ENCODE measurements at places on chromosomes 3 and 15.

DNA sequence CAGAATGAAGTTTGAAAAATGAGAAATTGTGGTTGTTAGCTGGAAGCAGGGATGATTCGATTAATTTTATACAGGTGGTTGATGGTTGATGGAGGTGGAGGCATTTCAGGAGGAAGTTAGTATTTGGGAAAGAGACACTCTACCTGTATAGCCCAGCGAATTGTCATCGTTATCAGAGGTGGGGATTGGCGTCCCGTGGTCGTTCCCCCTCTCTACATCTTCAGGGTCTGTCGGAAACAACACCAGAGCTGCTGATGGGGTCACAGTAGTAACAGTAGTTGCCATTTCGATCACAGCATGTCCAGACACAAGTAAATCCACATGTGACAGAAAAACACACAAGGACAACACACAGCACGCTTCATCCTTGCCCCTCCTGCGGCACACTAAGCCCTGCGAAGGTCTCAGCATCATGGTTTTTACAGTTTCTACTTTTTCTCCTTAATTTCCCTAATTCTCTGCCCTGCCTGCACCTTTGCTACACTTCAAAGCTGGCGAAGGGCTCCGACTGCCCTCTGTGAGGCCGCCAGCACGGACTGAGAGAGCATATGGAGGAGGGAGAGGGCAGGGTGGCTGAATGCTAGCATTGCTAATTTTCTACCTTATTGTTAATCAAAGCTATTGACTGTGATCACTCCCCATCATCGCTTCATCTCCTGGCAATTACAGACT is 642.3 kb downstream of the ROBO1 start:
- DNase-seq, result no peak

- DNase-seq, result no peak
Measured at GRCh38 chr15:48559285-48559684, 86.2 kb downstream of the FBN1 start.

- no peak for DNase-seq
Measured at GRCh38 chr3:61443886-61444285, 117.5 kb upstream of the PTPRG start.

DNA sequence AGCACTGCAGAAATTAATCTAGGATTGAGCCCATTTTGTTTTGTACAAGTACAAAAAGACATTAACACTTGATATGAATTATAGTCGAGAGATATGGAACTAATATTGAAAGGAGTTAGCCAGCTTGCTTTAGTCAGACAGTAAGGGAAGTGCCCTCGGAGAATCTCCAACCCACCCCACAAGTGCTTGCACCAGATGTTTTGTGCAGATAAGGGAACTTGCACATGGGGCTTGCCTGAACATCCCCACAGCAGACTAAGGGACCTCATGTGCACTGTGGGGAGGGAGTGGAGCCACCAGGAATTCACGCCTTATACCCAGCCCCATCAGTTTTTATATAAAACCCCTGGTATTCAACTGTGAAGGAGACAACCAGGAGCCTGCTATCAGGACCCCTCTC is 122.3 kb downstream of the EFHB start:
- DNase-seq, result no peak

GRCh38 chr3:35946121-35946853 is 307.0 kb downstream of the ARPP21 start:
- DNase-seq, result no peak
